RKO (cell line): ENCODE measurements at places on chromosomes 7 and 10.

GRCh38 chr10:55174419-55174818 lies 373.4 kb upstream of the PCDH15 start:
- DNase-seq, result no peak

DNA sequence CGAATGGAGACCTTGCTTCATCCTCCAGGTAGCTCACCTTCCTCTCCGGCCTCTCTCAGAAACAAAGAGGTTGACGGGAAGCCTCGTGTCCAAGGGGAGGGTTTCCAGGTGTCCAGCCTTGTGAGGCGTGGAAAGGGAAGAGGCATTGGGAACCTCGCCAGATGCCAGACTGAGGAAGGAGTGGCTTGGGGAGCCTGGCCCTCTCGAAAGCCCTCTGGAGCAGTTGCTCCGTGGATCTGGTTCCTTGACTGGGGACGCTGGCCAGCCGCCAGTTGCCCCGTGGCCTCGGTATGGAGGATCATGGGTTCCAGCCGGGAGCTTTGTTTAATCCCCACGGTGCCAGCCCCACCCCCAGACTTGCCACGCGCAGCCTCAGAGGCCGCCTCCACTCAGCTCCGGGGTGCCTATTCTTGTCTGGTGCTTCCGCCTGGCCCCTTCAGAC lies 30.3 kb upstream of the SUN1 start:
- DNase-seq, result no peak

- no peak for DNase-seq
Observed at GRCh38 chr7:128815289-128815942, 14.8 kb upstream of the FLNC start.

- no peak for DNase-seq
Observed at GRCh38 chr10:66472156-66472555, 453.7 kb upstream of the LRRTM3 start.

- no peak for DNase-seq
Observed at GRCh38 chr7:47380325-47381133, 201.4 kb downstream of the TNS3 start.

DNA sequence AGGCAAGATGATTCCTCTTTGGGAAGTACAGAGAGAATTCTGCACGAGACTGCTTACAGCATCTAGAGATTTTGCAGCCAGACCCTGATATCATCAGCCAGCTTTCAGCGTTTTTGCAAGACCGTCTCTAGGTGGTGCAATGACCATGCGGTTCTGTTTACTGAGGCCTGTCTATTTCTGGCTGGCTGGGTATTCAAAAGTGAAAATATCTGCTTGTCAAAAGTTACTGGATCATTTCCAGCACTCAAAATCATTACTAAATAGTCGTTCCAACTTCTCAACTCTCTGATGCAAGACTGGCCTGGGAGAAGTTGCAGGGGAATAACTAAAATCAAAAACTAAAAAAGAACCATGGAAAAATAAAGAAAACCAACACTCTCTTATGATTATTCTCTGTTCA lies 240.1 kb downstream of the ELMO1 start:
- DNase-seq, result peak; percentile 51

DNA sequence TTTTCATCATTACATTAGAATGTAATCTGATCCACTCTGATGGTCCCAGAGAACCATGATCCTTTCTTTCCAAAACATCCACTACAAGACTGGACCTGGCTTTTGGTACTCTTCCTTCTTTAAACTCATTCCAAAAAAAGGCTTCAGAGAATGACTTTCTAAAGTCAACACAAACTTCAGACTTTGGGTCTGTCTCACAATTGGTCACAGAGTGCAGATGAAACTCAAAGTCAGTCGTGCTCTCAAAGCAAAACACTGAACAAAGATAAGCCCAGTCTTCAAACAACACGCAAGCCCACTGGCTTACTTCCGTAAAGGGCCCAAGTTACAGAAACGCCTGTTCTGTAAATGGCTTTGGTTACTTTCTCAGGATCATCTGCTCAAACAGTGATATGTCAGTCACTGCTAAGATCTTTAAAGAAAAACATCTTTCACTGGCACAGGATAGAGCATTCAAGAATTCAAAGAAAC lies 250.9 kb upstream of the MKLN1 start:
- no peak for DNase-seq

DNA sequence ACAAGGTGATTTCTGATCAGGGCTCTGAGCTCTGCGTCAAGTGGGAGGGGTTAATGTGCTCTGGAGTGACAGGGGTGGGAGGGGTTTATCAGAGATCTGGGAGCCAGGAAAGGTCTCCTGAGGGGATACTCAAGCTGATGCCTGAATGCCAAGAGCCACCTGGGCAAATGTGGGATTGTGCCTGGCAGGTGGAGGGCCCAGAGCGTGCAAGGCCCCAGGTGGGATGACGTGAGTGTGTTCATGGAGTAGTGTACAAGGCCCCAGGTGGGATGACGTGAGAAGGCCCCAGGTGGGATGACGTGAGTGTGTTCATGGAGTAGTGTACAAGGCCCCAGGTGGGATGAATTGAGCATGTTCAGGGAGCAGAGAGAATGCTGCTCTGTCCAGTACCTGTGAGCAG lies 610.3 kb downstream of the PTPRN2 start:
- no peak for DNase-seq

DNA sequence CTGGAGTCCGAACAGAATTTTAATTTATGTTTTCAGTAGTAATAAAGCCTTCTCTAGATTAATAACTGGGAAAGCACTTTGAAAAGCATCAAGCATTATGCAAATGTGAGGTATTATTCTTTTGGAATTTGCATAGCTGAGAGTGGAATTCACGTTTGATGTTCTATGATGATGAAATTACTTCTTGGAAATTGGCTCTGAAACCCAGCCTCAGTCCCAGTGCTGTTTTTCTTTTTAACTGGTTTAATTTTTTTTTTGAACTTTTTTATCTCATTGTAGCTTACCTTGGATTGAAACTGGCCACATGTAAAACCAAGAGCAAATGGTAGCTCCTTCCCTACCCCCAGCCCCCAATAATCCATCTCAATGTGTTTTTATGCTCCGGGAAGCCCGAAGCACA lies 1.2 kb downstream of the TBXAS1 start:
- DNase-seq, result no peak

- DNase-seq, result no peak
Observed at GRCh38 chr7:87127019-87127418, 25.2 kb upstream of the DMTF1 start.

- DNase-seq, result no peak
Observed at GRCh38 chr10:15120523-15120922, 23.4 kb downstream of the RPP38 start.

GRCh38 chr10:21171197-21171935 lies 274.3 kb upstream of the NEBL start:
- no peak for DNase-seq

GRCh38 chr10:51838471-51838870 lies 139.1 kb upstream of the CSTF2T start:
- no peak for DNase-seq

GRCh38 chr7:69619054-69619453 lies 20.8 kb downstream of the AUTS2 start:
- DNase-seq, result no peak

DNA sequence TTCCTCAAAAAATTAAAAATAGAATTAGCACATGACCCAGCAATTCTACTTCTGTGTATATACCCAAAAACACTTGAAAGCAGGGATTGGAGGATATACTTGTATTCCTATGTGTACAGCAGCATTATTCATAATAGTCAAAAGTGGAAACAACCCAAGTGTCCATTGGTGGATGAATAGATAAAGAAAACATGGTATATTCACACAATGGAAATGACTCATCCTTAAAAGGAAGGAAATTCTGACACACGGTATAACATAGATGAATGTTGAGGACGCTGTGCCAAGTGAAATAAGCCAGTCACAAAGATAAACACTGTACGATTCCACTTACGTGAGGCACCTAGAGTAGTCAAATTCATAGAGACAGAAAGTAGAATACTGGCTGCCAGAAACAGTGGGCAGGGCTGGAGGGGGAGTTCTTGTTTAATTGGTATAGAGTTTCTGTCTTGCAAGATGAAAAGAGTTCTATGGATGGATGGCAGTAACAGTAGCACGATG lies 26.6 kb upstream of the KAT6B start:
- DNase-seq, result peak; percentile 86

- no peak for DNase-seq
Observed at GRCh38 chr7:132403465-132404110, 172.7 kb downstream of the PLXNA4 start.

GRCh38 chr10:85542936-85543730 lies 823.5 kb downstream of the GRID1 start:
- no peak for DNase-seq

DNA sequence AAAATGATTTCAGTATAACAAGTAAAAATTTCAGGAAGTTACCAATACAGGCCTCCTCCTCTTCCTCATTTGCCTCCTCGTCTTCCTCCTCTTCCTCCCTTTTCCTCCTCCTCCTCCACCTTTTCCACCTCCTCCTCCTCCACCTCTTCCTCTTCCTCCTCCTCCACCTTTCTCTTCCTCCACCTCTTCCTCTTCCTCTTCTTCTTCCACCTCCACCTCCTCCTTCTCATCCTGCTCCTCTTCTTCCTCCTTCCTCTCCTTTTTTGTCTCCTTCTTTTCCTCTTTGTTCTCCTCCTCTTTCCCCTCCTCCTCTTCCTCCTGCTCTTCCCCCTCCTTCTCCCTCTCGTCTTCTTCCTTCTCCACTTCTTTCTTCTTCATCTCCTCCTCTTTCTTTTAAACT lies 94.4 kb upstream of the SFMBT2 start:
- no peak for DNase-seq

DNA sequence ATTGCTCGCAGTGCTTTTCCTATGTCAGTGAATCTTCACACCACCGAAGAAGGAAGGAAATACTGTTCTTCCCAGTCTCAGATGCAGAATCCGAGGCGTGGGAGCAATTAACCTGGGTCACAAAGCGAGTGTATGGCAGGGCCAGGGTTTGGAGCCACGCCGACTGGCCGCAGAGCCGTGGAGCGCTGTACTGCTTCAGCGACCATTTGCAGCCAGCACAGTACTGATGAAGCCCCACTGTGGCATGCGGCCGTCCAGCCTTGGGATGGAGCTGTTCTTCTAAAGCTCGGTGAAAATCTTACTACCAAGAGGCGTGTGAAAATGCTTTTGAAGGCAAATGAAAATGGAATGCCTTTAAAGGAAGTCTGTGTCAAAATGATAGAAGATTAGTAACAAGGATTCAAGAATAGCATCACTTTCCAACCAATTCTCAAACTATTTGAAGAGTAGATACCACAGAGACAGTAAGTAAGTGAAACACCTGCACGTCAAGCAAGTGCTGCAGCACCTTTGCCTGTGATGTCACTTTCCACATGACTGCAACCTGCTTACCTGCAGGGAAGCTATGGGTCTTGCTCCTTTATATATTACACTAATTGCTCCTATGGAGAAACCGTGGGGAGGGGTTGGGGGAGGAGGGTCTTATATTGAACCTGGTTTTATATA lies 4.9 kb downstream of the PPP2R2D start:
- no peak for DNase-seq

- DNase-seq, result no peak
Observed at GRCh38 chr7:31791881-31792280, 104.9 kb downstream of the PPP1R17 start.

GRCh38 chr10:111511751-111512150 lies 434.9 kb downstream of the ADRA2A start:
- no peak for DNase-seq

DNA sequence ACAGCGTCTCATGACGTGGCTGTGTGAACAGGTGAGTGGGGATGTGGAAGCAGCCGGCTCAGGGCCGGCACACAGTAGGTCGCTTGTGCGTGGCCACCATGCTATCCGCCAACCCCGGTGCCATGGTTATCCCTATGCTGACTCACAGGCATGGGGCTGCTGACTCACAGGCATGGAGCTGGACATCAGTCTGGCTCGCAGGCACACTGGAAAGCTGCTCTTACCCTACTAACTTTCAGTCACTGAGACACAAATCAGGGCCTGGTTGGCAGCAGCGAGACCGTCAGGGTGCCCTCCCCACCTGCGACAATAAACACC lies 341.9 kb downstream of the PTPRN2 start:
- DNase-seq, result no peak

GRCh38 chr10:79267499-79267898 lies 79.8 kb upstream of the PPIF start:
- no peak for DNase-seq

- no peak for DNase-seq
Observed at GRCh38 chr10:115957012-115957399, 316.0 kb downstream of the GFRA1 start.

DNA sequence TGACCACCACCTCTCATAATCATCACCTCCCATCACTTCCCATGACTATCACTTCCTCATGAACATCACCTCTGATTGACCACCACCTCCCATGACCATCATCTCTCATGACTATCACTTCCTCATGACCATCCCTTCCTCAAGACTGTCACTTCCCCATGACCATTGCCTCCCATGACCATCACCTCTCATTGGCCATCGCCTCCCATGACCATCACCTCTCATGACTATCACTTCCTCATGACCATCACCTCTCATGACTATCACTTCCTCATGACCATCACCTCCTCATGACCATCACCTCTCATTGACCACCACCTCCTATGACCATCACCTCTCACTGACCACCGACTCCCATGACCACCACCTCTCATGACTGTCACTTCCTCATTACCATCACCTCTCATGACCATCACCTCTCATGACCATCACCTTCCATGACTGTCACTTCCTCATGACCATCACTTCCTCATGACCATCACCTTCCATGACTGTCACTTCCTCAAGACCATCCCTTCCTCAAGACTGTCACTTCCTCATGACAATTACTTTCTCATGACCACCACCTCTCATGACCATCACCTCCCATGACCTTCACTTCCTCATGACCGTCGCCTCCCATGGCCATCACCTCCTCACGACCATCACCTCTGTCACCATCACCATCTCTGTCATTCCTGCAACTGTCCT lies 51.6 kb downstream of the PDGFA start:
- no peak for DNase-seq

GRCh38 chr10:126387041-126387921 lies 996 bp downstream of the ADAM12 start:
- no peak for DNase-seq

- DNase-seq, result no peak
Observed at GRCh38 chr10:71681977-71682376, 37.6 kb downstream of the C10orf105 start.

DNA sequence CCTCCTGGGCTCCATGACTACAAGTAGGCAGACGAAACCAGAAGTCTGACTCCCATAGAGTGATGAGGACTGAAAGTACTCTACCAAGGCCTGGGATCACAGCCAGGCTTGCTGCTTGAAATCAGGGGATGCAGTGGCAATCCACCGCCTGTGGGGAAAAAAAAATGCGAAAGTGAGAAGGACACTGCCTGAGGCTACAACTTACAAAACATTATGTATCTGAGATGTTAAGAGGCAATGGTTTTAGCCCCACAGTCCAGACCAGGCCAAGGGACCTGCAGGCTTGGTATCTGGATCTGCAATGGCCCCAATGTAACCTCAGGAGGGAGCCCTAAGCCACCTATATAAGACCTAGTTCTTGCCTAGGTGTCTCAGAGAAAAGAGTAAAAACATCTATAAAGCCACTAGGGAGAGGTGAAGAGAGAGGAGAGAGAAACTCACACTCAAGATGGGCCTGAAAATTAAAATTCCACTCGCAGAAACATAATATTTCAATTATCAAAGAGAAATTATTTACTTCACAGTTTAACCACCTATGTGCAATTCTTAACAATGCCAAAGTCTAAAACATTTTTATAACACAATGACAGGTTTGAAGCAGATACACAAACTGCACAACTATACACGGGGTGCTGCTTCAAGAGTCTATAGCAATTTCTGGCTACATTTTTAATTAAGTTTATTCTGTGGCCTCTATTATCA lies 13.9 kb downstream of the DNAJC1 start:
- peak; percentile 71 for DNase-seq

- DNase-seq, result no peak
Observed at GRCh38 chr10:34589275-34589674, 225.8 kb downstream of the PARD3 start.
